DMS53 (cell line): ENCODE measurements at places on chromosomes 1 and 21.

DNA sequence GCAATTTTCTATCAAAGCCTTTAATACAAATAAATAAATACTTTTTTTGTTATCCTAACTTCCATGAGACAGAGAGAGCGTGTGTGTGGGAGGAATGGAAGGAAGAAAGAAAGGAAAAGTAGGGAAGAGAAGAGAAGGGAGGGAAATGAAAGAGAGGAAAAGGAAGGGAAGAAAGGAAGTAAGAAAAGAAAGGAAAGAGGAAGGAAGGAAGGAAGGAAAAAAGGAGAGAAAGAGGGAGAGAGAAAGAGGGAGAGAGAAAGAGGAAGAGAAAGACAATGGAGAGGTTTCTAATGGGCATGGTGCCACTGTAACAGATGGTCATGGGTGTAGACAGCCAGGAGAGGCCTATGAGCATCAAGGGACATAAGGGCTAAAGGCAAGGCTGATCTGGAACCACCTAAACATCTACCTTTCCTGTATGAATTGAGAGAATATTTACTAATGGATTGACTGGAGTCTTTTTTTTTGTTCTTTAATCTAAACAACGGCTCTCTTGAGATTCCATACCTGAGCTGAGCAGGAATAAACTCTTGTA lies 234.9 kb downstream of the PTPRC start:
- DNase-seq: peak; percentile 64

DNA sequence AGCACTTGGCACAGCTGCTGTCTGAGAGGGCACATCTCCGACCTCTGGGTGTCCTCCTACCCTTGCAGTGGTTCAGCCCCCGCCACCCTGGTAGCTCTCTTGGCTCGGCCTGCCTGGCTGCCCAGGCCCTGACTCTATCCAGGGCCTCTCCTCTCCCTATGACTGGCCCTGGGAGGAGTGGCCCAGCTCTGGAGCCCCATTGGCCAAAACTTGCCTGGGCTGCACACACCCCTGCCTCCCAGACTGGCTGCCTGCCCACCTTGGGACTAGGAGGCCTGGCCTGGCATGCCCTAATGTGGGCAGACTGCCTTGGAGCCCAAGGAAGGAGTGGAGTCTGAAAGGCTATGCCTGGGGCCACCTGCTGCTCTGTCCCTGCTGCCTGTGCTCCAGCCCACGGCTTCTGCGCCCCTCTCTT lies 33.6 kb downstream of the ACOT11 start:
- no peak for DNase-seq

DNA sequence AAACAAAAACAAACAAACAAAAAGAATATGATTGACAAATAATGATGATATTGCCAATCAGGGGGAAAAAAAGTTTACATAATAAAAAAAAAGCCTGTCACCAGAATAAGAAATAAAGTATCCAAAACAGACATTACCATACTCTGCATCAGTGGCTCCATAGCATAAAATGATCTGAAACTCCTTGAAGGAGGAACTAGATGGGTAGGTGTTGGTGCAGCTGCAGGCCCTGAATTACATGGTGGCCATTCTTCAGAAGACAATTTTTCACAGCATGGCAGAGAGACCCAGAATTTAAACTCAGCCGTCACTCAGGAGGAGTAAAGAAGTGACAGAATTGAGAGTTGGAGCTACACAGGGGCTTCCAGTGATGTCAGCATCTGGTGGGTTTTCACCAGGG lies 60.2 kb downstream of the GLUL start:
- no peak for DNase-seq

GRCh38 chr21:32329331-32329730 lies 30.7 kb downstream of the MRAP start:
- no peak for DNase-seq

GRCh38 chr1:225486856-225487255 lies 59.0 kb upstream of the LBR start:
- DNase-seq: no peak

GRCh38 chr1:1116701-1117468 lies 996 bp upstream of the C1orf159 start:
- DNase-seq: peak; percentile 71

GRCh38 chr1:8238141-8239038 lies 79.5 kb upstream of the SLC45A1 start:
- DNase-seq: peak; percentile 94

DNA sequence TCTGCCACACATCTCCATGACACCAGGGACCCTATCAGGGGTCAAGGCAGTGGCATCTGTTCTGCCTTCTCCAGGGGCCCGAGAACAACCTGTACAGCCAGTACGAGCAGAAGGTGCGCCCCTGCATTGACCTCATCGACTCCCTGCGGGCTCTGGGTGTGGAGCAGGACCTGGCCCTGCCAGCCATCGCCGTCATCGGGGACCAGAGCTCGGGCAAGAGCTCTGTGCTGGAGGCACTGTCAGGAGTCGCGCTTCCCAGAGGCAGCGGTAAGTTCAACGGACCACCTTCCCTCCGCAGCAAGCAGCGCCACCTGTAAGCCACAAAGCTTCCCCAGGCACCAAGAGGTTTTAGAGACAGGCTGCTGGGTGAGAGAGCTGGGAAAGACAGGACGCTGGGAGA lies 15.9 kb downstream of the MX2 start:
- DNase-seq: no peak

DNA sequence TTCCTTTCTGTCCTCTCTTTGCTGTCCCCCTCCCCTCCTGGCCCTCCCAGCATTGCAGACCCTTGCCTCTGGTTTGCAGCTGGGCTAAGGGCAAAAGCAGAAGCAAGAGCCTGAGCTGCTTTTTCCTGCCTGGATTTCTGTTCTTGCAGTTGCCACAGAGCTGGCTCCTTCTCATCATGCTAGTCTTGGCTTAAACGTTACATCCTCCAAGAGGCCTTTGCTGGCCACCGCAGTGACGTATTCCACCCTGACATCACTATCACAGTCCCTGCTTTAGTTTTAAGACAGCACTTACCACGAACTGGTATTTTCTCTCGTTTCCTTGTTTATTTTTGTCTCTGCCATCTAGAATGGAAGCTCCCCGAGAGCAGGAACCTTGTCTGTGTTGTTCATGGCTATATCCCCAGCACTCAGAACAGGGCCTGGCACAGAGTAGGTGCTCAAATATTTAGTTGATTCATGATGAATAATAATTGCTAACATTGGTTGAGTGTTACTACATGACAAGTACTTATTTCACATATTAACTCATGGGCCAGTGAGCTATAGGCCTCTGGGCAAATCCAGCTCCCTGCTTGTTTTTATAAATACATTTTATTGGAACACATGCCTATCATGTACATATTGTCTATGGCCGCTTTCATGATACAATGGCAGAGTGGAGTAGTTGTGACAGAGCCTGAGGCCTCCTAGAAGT lies 13.2 kb upstream of the CSF1 start:
- DNase-seq: no peak

DNA sequence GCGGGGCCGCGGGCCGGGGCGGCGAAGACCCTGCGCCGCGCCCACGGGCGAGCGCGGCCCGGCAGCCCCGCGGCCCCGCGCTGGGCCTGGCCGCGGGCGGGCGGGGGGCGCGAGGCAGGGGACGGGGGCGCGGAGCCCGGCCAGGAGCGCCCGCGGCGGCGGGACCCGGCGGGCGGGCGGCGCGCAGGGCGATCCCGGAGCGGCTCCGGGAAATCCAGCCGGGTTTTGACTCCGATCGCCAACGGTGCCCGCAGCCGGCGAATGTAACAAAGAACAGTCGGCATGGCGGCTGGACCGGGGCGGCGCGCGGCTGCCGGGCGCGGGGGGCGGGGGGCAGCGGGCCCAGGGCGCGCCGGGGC lies 334 bp downstream of the PRDM15 start:
- peak; percentile 90 for DNase-seq

- DNase-seq: no peak
Observed at GRCh38 chr1:34312359-34312758, 135.7 kb downstream of the C1orf94 start.

- DNase-seq: no peak
Observed at GRCh38 chr1:5833911-5834310, 158.3 kb downstream of the NPHP4 start.

GRCh38 chr1:170978371-170978910 lies 43.1 kb downstream of the MROH9 start:
- no peak for DNase-seq

GRCh38 chr1:114105421-114105979 lies 48.2 kb downstream of the SYT6 start:
- DNase-seq: no peak

DNA sequence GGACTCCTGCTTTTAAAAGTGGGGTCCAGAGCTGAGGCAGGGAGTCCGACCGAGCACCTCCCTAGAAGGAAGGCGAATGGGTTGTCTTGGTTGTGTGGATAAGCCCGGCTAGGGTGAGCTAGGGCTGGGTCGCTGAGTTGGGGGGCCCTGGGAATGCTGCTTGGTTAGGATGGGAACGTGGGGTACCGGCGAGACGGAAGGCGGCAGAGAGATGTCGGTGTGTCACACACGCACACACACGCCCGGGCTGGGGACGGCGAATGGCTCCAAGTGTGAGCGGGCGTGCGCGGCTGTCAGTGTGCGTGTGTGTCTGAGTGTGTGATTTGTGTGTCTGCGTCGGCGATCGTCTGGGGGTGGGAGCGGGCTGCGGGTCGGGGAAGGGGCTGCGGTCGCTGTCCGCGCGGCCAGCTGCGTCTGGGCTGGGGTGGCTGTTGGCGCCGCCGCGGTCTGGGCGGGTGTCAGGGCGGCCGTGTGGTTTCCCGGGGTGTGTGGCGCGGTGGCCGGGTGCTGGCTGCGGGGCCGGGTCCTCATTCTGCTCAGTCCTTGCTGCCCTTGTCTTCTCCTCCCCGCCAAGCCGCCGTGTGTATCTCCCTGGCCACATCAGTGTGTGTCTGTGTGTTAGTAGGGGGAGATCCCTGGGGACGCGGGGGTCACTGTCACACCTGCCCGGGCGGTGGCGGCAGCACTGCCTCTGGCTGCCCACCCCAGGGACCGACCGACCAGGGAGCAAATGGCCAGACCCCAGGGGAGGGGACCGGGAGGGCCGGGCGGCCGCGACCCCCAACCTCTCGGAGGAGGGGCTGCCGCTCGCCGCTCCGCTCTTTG lies 1.1 kb downstream of the EFNA3 start:
- DNase-seq: peak; percentile 71

- DNase-seq: no peak
Observed at GRCh38 chr1:20164694-20165202, 21.1 kb upstream of the UBXN10 start.

- peak; percentile 25 for DNase-seq
Observed at GRCh38 chr1:245380790-245381535, 226.2 kb downstream of the KIF26B start.

DNA sequence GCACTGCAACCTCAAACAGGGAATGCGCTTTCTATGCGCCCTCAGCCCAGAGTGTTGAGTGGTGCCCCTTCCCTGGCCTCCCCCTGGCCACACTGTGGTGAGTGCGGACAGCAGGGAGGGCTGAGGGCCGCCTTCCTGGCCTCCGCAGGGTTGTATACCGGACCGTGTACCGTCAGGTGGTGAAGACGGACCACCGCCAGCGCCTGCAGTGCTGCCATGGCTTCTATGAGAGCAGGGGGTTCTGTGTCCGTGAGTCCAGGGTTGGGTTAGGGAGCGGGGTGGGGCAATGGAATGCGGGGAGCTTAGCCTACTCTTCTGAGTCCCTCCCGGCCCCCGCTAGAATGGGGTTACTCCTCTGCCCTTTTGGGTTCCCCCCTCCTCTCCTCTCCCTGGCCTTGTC lies 11.7 kb downstream of the PEAR1 start:
- DNase-seq: no peak

- no peak for DNase-seq
Observed at GRCh38 chr1:62386351-62387121, 50.3 kb upstream of the USP1 start.

GRCh38 chr1:52920791-52921291 lies 699 bp downstream of the ECHDC2 start:
- peak; percentile 67 for DNase-seq

DNA sequence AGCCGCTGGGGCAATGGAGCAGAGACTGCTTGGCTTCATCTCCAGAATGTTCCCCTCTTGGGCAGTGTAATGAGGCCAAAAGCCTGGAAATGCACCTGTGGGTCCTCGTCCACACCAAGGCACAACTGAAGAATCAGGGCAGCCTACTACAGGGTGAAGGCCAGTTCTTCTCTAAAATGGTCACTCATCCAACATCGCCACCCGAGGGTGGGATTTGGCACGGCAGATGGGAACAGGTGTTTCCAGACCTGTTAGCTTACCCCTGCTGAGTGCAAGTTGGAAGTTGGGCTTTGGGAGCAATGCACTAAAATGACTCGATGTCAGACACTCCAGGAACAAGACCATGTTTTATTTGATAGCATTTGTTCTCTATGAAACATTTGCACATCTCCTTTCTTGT lies 543.7 kb downstream of the NPHP4 start:
- no peak for DNase-seq

GRCh38 chr1:39800471-39800835 lies 11.8 kb upstream of the BMP8B start:
- no peak for DNase-seq

GRCh38 chr1:161781995-161782394 lies 15.9 kb downstream of the ATF6 start:
- DNase-seq: no peak

GRCh38 chr1:46523496-46524353 lies 27.7 kb downstream of the KNCN start:
- DNase-seq: peak; percentile 54

- no peak for DNase-seq
Observed at GRCh38 chr1:175402336-175402735, 209.8 kb upstream of the KIAA0040 start.

DNA sequence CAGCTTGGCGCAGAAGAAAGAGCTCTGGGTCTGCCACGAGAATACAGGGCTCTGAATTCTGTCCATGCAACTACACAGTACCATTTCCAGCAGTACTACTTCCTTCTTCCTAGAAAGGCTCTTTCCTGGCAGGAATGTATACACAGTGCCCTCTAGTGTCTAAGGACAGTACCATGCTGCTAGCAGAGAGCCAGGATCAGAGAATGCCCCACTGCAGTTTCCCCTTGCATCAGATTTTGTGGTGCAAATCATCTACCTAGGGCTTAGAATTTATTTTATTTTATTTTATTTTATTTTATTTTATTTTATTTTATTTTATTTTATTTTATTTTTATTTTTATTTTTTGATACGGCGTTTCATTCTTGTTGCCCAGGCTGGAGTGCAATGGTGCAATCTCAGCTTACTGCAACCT lies 50.8 kb downstream of the PAX7 start:
- peak; percentile 69 for DNase-seq
